ENCODE measurements at places on chromosomes 5 and 9. TPM values are rescaled to one million over a fixed set of nuclear protein-coding genes. Genes with fewer than 3 reads are reported as not detected.

DNA sequence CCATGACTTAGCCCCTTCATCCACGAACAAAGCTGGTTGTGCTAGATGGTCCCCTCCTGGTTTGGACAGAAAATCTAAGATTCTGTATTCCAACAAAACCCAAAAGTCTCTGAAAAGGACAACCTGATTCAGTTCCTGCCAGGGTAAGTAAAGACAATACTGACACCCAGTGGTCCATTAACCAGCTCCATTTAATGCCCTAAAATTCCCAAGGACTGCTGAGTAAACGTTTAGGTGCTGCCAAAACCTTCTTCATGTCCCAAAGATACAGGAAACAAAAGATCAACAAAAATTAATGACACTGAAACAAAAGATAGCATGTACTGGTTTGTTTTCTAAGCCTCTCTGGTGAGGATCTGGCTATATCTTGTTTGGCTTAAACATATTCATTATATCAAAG lies 25.3 kb upstream of the PPP1R2B start:
- DNase-seq: no peak

- DNase-seq: no peak
Measured at GRCh38 chr5:158436271-158437065, 577.5 kb upstream of the CLINT1 start.

DNA sequence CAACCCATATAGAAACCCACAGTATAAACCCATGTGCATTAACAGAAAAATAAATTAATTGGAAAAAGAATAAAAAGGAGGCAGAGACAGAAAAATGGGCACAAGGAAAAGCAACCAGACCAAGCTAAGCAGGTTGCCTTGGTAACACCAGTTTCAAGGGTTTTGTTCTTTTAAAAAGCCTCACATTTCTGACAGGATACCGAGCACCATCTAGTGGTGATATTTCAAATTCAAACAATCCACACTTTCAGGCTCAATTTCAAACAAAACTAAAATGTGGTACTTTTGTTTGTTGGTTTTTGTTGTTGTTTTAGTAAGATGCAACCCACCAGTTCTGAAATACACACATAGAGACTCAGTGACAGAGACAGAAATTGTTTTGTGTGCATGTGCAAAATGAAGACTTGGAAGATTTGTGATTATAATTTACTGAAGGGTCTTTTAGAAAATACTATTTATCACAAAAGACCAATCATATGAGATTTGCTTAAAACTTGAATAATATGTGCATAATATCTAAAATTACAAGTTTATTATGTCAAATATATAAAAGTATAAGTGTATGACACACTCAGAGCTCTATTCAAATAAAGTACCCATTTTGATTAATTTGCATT lies 318.2 kb downstream of the SLCO4C1 start:
- no peak for DNase-seq

GRCh38 chr5:96721351-96721977 lies 59.3 kb downstream of the CAST start:
- DNase-seq: no peak

The LCN1 gene
- not detected for total RNA-seq

Measured in activated T-helper 1 cell treated with anti-CD3 and anti-CD28 coated beads, Interleukin-12 subunit alpha, Interleukin-12 subunit beta, Interleukin-2, Interleukin-4 antibody, amounts not matched to agents 30 ng/mL and 10 ng/mL and 1 ng/mL, durations not matched to agents 14 hours and 24 hours and 36 hours (primary cell).